ENCODE measurements at places on chromosomes 16 and 17.

DNA sequence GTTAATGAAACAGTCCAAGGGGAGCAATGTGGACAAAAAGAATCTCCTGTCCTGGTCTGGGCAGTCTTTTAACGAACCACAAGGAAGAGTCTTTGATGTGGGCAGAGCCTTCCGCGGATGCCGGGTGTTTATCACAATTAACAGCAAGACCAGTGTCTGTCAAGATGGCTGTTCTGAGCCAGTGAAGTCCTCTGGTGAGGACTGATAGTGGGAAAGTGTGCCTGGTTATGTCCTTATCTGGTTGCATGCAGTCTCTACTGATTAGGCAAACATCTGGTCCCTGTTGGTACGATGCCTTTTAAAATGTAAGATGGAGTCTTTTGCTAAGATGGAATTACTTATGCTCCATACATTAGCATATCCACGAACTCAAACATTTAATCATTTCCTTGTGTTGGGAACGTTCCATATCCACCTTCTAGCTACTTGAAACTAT is 88.5 kb downstream of the ZNF18 start:
- no peak for DNase-seq

- DNase-seq = peak; percentile 96
These were observed 86.8 kb downstream of the WWP2 start for GRCh38 chr16:69848637-69849545.

GRCh38 chr16:79618692-79619050 is 18.1 kb upstream of the MAF start:
- no peak for DNase-seq

DNA sequence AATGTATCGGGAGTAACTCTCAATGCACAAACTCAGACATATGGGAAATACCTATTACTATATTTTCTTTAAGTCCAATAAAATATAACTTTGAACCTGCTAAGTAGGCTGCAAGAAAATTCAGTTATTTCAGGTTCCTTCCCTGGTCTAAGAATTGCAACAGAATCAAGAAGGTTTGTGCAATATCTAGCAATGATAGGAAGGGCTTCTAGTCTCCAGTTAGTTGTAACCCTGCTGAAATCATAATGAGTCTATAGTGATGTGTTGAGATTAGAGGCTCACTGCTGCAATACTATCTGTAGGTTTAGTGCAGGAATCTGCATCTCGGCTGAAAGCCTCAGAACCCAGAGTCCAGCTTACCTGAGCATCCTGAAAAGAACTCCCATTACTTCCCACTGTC is 110.5 kb downstream of the PMP22 start:
- peak; percentile 25 for DNase-seq

DNA sequence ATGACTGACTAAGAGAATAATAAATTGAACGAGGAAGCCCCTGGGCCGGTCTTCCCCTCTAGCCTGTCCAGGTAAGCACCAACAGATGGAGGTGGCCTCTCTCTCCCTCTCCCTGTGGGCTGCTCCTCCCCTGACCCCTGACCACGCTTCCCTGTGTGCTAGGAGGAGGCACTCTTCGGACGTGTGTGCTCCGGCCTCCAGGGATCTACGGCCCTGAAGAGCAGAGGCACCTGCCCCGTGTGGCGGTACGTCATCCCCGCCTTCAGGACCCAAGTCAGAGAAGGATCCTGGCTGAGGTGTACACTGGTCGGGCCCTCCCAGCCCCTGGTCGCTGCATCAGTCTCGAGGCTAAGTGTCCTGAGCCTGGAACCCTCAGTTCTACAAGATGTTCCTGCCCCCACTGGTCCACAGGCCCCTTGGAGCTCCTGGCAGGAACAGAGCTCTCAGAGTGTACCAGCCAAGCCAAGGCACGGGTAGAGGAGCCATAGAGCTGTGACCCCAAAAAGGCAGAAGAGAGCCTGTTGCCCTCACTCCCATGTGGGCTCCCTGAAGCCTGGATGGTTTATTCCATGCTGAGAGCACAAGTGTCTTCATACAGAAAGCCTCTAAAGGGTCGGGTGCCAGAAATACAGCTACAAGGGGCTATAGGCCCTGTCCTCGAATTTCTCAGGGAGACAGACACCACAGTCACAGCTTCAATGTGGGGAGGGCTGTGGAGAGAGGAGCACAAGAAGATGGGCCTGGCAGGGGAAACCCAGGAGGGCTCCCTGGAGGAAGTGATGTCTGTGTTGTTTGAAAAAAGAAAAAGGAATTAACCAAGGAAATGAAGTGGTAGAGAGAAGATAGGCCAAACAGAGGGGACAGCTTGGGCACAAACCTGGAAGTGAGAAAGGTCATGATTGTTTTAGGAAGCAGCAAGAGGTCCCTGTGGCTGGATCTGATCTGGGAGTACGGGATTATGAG is 15.9 kb downstream of the SDR42E2 start:
- DNase-seq = no peak

DNA sequence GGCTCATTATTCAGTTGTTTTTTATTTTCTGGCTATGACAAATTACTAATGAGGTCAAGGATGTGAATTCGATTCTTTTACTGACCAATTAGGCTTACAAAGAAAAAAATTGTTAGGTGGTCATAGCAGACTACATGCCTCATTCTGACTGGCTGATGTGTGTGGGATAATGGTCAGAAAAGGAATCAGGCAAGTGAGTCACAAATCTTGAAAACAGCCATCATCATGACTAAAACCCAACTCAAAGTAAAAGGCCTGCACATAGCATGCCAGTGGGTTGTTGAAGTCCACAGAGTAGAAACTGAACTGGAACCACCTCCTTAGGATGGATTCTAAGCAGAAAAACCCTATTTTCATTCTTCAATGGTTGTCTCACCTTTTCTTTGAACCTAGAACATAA is 8.6 kb downstream of the RPGRIP1L start:
- peak; percentile 54 for DNase-seq

DNA sequence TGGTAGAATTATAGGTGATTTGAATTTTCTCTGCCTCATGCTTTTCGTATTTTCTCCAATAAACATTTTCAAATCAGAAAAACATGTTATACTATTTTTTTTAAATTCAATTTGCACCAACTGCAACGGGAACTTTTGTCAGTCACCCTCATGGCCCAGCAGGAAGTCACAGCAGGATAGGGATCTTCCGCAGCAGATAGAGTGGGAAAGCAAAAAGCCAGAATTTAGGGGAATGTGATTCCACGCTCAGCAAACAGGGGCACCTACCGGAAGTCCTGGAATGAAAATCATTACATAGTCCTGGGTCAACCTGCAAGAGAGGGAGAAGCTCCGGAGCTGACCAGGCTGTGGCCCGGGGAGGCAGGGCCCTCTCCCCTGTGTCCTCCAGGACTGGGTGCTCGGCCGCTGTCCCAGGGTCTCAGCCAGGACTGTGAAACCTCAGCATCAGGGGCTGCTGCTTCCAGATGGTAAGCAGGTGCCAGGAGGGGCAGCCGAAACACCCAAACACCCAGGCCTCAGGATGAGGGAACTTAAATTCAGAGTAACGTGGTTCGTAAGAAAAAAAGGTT is 3.9 kb downstream of the SLC47A2 start:
- DNase-seq = no peak

DNA sequence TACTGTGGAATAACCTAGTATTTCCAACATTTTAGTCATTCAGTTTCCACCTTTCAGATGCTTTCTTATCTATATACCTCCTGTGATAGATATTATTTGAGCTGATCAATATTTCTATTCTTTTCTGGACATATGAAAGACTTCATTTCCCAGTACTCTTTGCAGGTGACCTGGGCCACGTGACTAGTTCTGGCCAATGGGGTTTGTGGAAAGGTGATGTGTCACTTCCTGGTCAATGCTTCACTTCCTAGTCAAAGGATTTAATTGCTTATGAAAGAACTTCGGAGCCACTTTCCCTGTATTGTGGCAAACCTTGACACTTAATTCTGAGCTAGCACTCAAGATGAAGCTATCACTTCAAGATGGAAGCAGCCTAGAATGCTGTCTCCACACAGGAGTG is 248.9 kb upstream of the FOXF1 start:
- peak; percentile 36 for DNase-seq

DNA sequence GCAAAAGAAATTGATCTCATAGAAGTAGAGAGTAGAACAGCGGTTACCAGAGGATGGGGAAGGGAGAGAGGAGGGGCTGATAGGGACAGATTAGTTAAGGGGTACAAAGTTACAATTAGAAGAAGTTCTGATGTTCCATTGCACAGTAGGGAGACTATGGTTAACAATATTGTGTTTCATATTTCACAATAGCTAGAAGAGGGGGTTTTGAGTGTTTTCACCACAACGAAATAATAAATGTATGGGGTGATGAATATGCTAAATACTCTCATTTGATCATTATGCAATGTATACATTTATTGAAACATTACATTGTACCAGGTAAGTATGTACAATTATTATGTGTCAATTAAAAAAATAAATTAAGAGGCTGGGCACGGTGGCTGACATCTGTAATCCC is 291.2 kb upstream of the KCNJ16 start:
- DNase-seq = no peak

GRCh38 chr16:52631711-52632110 is 84.8 kb upstream of the TOX3 start:
- no peak for DNase-seq

- DNase-seq = peak; percentile 95
These were observed 12.3 kb downstream of the COPZ2 start for GRCh38 chr17:48025040-48025903.

- DNase-seq = no peak
These were observed 77.2 kb upstream of the HS3ST2 start for GRCh38 chr16:22736791-22737190.

DNA sequence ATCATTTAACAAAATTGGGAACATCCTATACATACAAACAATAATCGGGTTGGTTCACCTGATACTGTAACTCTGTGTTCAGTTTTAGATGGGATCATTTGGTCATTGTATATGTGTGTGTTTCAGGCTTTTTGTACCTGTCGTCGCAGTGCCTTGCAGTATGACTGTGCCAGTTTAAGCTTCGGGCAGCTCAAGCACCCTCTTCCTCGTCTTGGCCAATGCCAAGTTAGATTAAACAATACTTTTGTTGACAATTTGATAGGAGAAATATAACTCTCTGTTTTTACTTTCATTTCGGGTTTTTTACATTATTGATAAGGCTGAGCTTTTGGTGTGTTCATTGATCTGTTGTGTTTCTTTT is 37.0 kb upstream of the ARHGAP17 start:
- no peak for DNase-seq

GRCh38 chr17:71055128-71055527 is 885.8 kb downstream of the KCNJ2 start:
- no peak for DNase-seq

- DNase-seq = no peak
These were observed 7.9 kb upstream of the KCNJ16 start for GRCh38 chr17:70067134-70067533.

- DNase-seq = no peak
These were observed 27.6 kb upstream of the CIBAR2 start for GRCh38 chr16:85139881-85140339.

DNA sequence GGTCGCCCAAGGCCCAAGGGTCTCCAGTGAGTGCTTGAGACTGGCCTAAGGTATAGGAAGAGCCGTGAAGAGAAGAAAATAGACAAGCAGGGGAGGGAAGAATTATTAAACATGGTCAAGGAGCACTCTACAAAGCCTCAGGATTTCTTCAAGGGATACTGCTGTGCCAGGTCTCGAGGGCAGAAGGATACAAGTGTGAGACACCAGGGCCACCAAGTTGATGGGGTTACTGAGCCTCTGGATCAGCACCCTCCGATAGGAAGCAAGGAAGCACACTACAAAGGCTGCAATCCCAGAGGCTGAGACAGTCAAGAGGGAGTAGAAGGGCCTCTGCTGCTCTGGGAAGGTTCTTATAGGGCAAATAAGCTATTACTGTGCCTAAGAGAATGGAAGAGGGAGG is 6.5 kb downstream of the SUPT4H1 start:
- DNase-seq = no peak

- no peak for DNase-seq
These were observed 62.7 kb downstream of the ZNF423 start for GRCh38 chr16:49793244-49793643.

DNA sequence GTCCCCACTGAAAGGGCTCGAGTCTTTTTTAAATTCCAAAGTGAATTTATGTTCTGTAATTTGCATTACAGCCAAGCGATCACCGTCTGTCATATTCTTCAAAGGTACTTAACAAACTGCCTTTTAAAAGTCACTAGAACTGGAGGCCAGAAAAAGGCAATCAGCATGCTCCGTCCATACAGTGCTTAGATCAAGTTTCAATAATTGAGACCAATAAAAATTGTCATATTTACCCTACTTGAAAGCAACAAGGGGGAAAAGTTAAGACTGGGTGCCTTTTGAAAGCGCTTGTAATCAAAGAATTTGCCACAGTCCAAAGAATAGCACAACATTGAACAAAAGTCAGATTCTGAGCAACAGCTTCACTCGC is 9.0 kb upstream of the ZFHX3 start:
- peak; percentile 52 for DNase-seq

GRCh38 chr16:730666-731509 is 4.0 kb downstream of the HAGHL start:
- no peak for DNase-seq

DNA sequence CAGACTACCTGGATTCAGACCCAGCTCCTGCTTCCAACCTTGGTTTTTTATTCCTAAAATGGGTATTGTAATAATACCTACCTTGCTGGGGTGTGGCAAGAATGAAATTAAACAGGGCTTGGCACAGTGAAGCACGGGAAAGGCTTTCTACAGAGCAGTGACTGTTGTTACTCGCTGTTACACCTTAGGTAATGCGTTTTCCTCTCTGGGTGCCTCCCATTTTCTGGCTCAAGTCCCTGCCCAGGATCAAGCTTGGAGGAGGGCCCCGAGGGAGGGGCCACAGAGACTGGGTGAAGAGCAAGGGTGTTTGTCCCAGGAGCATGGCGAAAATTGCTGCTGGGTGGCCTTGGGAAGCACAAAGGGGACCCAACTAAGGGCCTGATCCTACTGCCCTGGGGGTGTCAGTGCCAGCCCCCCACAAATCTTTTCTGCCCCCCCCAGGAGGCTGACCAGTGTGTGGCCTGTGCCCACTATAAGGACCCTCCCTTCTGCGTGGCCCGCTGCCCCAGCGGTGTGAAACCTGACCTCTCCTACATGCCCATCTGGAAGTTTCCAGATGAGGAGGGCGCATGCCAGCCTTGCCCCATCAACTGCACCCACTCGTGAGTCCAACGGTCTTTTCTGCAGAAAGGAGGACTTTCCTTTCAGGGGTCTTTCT is 13.3 kb downstream of the MIEN1 start:
- no peak for DNase-seq

- no peak for DNase-seq
These were observed 42.4 kb upstream of the IRF8 start for GRCh38 chr16:85856585-85856984.

GRCh38 chr16:88560714-88561484 is 9.3 kb upstream of the ZC3H18 start:
- peak; percentile 26 for DNase-seq

- no peak for DNase-seq
These were observed 27.0 kb downstream of the ATP6V0A1 start for GRCh38 chr17:42485680-42486079.
